ENCODE measurements at places on chromosomes 13 and 19.

- DNase-seq: no peak
Observed at GRCh38 chr13:72097568-72097967, 230.6 kb upstream of the DACH1 start.

GRCh38 chr13:74114202-74114601 is 20.0 kb downstream of the KLF12 start:
- no peak for DNase-seq

- no peak for DNase-seq
Observed at GRCh38 chr13:60655256-60655655, 258.2 kb downstream of the TDRD3 start.

GRCh38 chr19:55621205-55621672 is 3.1 kb downstream of the ZNF784 start:
- no peak for DNase-seq

DNA sequence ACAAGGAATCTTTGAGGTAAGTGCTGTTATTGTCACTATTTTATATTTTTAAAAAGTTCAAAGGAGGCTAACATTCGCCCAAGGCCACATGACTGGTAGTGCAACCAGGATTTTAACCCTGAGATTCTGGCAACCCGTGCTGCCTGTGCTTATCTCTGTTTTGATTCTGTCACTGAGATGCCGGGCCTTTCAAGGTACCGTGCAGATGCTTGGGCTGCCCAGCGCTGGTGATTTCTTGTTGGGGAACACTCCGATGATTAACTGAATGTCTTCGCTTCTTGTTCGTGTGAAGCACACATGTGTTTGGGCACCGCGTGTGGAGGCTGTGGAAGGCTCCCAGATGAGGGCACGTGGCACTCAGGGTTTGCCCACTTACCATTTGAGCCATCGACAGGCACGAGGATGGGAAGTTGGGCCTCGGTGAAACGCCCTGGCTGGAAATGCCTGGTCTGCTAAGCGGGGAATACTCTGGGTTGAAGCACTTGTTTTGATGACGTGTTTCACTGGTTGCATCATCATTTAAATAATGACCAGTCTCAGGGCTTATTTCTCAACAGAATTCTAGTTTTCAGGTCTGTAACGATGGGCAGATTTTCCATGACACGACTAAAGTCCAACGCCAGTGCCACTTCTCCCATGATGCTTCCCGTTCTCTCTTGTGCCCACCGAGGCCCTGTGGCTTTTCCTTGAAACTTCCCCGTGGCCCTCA is 392.7 kb downstream of the FGF9 start:
- DNase-seq: no peak

DNA sequence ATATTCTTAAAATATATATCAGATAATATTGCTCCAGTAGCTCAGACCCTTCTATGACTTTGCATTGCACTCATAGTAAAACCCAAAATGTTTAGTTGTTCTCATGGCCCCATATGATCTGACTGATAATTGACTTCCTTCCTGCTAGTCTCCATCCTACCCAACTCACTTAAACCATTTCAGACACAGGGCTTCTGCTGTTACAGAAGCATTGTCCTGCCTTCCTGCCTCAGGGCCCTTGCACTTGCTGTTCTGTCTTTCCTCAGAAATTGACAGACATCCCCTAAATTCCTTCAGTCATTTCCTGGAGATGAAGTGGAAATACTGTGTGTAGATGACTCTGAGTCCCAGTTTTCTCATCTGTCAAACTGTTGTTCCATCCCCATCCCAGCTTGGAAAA is 19.7 kb downstream of the FBXL12 start:
- DNase-seq: no peak

DNA sequence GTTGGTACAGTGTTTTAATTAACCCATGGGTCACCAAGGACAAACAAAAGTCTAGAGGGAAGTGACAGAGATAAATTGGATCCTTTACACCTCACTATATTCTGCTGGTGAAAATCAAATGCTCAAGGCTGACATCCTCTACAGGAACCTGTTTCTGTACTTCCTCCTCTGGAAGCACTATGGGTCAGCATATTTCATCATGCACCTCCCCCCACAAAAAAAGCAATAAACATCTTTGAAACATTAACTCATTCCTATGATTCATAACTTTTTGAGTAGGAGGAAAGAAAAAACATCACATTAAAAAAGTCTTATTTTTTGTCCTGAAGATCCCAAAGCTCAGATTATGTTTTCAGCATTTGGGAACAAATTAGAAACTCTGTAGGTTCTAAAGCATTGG is 588.3 kb upstream of the SGCG start:
- no peak for DNase-seq

Measured in activated T-helper 1 cell treated with Interleukin-2 at 50 U/mL for 16 hours (primary cell).